ENCODE measurements at places on chromosomes 13 and 19. TPM values are rescaled to one million over a fixed set of nuclear protein-coding genes. Genes with fewer than 3 reads are reported as not detected.

PABPC3 gene
- polyA plus RNA-seq: 0.05 TPM

ZNF582 gene
- 6.3 TPM for polyA plus RNA-seq

DNA sequence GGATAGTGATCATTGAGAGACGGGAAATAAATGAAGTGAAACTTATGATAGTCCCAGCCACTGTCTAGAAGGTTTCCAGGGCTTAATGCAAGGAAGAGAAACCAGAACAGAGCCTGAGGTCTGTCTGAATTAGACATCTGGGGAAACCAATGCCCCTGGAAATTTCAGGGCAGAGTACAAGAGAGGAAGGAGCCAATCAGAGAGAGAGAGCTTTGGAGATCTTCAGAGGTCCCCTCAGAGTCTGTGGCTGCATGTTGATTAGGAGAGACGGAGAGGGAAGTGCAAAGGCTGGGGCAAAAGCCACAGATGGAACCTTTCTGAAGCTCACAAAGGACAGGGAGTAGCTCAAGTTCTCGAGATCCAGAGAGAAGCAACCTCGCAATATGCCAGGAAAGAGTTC lies 378.0 kb downstream of the DNAJC15 start:
- no peak for DNase-seq

- peak; percentile 54 for DNase-seq
These were observed 7.4 kb downstream of the HPN start for GRCh38 chr19:35048911-35049411.

- DNase-seq: peak; percentile 53
These were observed 21.4 kb downstream of the CEBPG start for GRCh38 chr19:33394723-33395560.

DNA sequence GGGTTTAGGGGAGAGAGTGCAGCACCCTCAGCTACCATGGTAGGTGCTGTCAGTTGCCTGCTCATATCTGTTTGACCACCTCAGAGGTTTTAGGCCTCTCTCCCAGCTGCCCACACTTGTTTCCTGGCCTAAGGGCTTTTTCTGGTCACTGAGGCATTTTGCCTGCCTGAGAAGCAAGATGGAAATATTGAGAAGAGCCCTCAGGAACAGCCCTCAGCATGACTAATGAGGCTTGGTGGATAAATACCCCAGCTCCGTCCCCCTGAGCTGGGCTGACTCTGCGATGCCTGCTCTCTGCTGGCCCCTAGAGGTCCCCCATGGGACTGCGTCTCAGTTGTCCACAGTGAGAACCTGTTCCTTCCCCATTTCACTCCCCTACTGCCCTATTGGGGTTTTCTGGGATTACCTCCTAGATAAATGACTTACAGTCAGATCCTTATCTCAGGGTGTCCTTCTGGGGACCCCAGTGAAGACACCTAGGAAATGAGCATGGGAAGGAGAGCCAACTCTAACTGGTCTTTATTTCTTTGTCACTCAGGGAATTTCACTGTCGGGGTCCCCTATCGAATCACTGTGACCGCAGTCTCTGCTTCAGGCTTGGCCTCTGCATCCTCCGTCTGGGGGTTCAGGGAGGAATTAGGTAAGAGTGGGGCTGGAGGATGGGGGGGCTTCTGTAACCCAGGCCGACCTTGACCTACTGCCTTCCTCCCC lies 13.3 kb downstream of the PALM3 start:
- peak; percentile 46 for DNase-seq

Data from right cardiac atrium (tissue), 5 donors.